ENCODE measurements at places on chromosomes 4 and X.

- no peak for DNase-seq
These were observed 73.0 kb downstream of the AFF1 start for GRCh38 chr4:87007528-87008446.

GRCh38 chrX:97399400-97399799 lies 515.7 kb downstream of the RPA4 start:
- no peak for DNase-seq

DNA sequence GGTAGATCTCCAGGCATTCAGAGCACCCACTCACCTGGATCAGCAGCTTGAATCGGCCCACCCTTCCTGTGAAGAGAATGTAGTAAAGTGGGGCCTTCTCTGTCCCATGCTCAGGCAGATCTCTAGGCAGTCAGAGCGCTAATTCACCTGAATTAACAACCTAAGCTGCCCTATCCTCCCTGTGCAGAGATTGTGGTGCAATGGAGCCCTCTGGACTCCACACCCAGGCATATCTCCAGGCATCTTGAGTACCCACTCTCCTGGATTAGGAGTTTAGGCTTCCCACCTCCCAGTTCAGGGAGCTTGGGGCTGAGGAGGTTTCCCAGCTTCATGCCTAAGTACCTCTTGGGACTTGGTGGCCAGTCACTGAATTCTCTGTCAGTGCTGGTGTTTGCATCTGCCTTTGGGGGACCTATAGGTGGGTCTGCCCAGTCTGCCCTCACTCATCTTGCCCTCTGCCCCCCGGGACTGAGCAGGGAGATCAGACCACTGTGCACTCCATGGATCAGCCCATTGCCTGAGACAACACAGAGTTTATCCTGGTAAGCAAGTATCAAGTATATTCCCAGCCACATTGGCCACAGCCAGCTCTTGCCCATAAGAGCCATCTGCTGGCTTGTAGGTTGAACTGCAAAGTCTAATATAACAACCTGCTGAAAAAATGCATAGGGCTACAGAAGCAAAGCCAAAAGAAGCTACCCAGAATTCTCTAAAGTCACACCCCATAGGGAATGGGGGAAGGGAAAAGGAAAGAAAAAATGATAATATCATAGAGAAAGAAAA lies 372.9 kb downstream of the KLHL13 start:
- no peak for DNase-seq

DNA sequence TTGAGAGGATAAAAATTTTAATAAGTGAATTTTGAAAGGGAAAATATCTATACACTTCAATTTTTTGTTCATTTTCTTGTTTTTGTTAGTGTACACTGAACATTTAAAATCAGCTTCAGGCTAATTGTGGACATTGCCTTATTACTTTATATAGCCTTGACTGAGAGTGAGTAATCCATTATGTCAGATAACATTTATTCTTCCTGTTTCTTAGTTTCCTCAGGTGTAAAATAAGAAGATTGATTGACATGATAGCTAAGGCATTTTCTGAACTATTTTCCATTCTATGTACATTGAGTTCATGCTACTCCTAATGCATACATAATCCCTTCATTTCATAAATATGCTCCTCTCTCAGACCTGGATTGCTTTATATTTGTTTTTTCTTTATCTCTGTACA lies 607.3 kb upstream of the AADAT start:
- no peak for DNase-seq

DNA sequence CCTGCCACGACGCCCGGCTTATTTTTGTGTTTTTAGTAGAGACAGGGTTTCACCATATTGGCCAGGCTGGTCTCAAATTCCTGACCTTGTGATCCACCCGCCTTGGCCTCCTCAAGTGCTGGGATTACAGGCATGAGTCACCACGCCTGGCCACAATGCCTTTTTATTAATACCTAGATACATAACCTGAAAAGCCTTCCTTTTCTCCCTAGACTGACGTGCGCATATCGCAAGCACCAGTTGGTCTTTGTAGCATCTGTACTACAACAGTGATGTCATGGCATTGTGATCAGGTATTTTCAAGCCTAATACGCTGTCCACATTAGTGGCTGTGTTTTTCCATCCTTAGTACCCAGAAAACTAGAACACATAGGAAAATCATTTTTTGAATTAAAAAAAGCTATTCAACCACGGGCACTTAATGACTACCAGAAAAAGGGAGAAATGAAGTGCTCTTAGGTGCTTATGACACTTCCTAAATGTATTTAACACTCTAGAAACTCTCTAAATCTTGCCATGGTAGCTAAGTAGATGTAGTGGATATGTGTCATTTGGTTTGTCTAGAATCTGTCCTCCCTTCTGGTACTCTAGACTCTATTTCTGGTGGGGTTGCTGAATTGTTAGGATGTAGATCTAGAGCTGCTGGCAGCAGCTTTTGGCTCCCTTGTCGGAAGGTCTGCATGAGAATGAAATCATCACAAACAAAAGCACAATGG lies 707.8 kb downstream of the STIM2 start:
- no peak for DNase-seq

- DNase-seq, result no peak
These were observed 53.5 kb downstream of the PLAC1 start for GRCh38 chrX:134604701-134605311.

DNA sequence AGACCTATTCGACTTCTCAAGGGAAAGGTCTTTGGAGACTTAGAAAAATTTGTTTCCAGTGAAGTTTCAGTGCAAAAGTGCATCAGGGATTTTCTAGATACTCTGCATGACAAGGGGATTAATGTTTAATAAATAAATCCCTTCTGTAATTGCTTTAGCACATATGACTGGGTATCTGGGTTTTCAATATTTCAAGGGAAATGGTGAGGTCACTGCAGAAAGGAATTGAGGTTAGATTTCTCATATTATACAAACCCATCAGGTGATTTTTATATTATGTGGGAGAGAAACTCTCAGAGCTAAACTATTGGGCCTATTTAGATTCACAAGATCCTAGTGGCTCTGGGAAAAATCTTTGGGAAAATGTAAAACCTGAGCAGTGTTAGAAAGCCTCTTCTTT lies 48.3 kb upstream of the SLC4A4 start:
- no peak for DNase-seq

GRCh38 chrX:104319346-104319745 lies 64.6 kb upstream of the ESX1 start:
- no peak for DNase-seq

GRCh38 chrX:103362474-103362873 lies 6.2 kb downstream of the TCEAL9 start:
- no peak for DNase-seq

DNA sequence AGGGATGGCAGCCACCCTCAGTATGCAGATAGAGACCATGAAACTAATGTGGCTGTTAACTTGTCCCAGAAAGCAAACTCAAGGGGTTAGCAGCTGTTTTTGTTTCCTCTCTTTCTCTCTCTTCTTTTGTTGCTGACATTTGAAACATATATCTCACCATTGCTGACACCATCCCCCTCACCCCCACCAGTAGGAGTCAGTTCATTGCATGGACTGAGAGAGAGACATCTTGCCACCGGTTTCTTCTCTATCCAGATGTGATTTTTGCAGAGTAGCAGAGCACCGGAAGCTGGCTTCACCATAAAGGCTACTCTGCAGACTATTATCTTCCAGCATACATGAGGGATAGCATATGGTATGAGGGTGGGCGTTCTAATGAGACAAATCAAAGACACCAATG lies 177.1 kb upstream of the FRG1 start:
- no peak for DNase-seq

GRCh38 chrX:151386838-151387459 lies 10.1 kb upstream of the VMA21 start:
- no peak for DNase-seq

GRCh38 chr4:38950159-38950558 lies 82.0 kb downstream of the TMEM156 start:
- DNase-seq, result no peak

- DNase-seq, result no peak
These were observed 43.9 kb downstream of the CC2D2A start for GRCh38 chr4:15513545-15513944.

GRCh38 chrX:80513625-80514024 lies 93.4 kb downstream of the TENT5D start:
- DNase-seq, result no peak

- DNase-seq, result no peak
These were observed 22.5 kb downstream of the PPA2 start for GRCh38 chr4:105451346-105451745.

DNA sequence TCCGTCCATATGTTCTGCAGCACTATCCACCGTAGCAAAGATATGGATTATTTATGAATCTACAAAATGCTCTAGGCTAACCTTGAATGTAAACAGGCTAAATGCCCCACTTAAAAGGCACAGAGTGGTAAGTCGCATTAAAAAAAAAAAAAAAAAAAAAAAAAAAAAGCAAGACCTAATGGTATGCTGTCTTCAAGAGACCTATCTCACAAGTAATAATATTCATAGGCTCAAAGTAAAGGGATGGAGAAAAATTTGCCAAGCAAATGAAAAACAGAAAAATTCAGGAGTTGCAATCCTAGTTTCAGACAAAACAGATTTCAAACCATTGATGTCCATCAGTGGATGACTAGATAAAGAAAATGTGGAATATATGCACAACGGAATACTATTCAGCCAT lies 139.4 kb downstream of the GLRA3 start:
- DNase-seq, result no peak

- DNase-seq, result no peak
These were observed 230.6 kb downstream of the PTTG2 start for GRCh38 chr4:38190717-38191178.

GRCh38 chrX:47776292-47777006 lies 60.3 kb upstream of the ZNF81 start:
- no peak for DNase-seq

DNA sequence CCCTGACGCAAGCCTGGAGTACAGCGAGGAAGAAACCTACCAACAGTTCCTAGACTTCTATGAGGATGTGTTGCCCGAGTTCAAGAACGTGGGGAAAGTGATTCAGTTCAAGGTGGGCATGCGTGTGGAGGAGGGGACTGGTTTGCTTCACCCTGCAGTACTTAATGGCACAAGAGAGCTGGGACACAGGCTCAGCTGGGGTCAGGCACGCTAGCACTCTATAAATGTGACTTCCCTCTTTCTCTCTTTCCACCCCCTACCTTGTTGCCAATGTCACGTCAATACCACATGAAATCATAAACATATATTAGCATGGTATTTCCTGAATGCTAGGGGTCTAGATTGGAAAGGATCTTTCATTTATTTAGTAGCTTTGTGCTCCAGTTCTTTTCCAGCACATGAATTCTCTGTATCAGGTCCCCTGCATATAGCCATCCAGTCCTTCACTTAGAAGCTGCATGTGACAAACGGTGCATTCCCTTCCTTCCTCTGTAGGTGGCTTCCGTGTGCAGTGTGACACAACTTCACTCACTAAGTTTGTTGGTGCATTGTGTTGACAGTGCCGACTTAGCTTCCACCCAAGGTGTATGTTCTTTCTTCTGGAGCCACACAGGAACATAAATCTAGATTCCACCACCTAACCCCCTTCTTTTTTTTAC lies 25.6 kb downstream of the ZRSR2 start:
- no peak for DNase-seq

DNA sequence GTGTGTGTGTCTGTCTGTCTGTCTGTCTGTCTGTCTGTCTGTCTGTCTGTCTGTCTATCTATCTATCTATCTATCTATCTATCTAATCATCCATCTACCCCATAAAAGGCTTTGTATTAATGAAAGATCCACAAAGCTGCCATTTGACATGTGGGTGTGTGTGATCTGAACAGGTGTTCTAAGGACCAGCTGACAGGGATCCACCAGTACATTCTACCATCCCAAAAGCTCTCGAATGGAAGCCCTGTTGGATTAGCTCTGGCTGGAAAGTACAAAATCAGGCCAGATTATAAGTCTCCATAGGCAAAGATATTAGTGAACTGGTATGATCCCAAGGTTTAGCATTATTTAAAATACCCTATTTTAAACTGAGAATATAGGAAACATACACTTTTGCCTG lies 299.3 kb downstream of the CAMK2D start:
- no peak for DNase-seq

DNA sequence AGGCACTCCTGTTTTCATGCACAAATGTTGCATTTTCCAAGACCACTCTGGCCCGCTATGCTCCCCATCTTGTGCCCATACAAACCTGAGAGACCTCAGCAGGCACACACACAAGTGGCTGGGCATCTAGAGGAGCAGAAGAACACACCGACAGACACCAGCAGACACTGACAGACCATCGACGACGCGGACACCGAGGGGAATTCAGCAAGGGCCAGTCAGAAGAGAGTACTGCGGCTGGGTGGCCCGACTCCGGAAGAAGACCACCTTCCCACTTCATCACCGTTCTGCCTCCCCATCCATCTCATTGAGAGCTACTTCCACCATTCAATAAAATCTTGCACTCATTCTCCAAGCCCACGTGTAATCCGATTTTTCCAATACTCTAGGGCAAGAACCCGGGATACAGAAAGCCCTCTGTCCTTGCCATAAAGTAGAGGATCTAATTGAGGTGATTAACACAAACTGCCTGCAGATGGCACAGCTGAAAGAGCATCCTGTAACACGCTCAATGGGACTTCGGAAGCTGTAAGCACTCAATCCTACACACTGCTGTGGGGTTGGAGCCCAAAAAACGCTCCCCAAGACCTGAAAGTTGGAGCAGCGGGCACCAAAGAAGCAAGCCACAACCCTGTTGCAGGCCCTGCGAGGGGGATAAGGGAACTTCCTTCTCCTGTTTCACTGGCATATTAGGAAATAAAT lies 780.9 kb downstream of the ARAP2 start:
- no peak for DNase-seq

GRCh38 chrX:16310326-16310725 lies 143.0 kb downstream of the MAGEB17 start:
- no peak for DNase-seq

GRCh38 chrX:53284684-53285447 lies 3.5 kb upstream of the IQSEC2 start:
- DNase-seq, result peak; percentile 53

DNA sequence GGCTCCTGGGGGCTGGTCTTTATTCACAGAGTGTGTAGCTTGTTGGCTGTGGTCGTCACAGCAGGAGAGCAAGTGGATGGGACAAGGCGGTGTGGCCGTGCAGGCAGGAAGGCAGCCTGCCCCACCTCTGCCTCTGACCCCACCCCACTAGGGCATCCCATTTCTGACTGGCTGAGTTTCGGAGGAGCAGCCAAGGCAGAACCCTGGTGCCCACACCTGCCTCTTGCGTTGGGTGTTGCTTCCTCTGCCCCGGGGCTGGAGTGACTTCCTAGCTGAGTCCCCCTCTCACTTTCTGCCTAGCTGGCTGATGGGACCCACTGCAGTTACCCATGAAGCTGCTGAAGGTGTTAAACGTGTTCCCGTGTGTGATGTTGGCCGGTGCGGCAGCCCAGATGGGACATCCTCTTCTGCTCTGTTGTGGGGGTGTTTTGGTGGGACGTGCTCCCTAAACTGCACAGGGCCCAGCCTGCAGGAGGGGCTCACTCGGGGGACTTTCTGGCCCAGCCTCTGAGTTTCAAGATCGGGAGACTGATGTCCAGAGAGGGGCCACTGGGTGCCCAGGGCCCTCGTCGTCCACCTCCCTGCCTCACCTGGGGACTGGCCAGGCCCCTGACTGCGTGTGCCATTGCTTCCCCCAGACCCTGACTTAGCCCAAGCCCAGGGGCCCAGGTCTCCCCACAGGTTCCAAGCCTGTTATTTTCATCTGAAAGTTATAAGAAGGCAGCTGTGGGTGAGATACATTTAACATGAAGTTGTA lies 101.5 kb downstream of the PSAPL1 start:
- no peak for DNase-seq

GRCh38 chr4:6715704-6716017 lies 313 bp upstream of the BLOC1S4 start:
- no peak for DNase-seq
